Sigmoid colon (tissue), 7 donors: ENCODE measurements at places on chromosomes 7 and 10. TPM values are rescaled to one million over a fixed set of nuclear protein-coding genes. Genes with fewer than 3 reads are reported as not detected.

The TMEM168 gene
- total RNA-seq = 17.5 TPM

The RSPH10B2 gene
- 0.36 TPM for total RNA-seq

The RASSF4 gene
- 61.7 TPM for total RNA-seq

The ZNF485 gene
- total RNA-seq = 2.2 TPM

The SLC16A12 gene
- 2.9 TPM for total RNA-seq

The SPDYE1 gene
- not detected for total RNA-seq

The SNX10 gene
- 4.3 TPM for total RNA-seq

The SH2D4B gene
- total RNA-seq = not detected

The PON1 gene
- total RNA-seq = not detected

The CLDN4 gene
- not detected for total RNA-seq

The CNOT4 gene
- total RNA-seq = 28.9 TPM

The TBL2 gene
- 28.6 TPM for total RNA-seq

The CLRN3 gene
- not detected for total RNA-seq
